ENCODE measurements at places on chromosomes 16 and 17. TPM values are rescaled to one million over a fixed set of nuclear protein-coding genes. Genes with fewer than 3 reads are reported as not detected.

The TOX3 gene
- not detected for total RNA-seq

The CTRL gene
- total RNA-seq, result 0.65 TPM

The MT1M gene
- total RNA-seq, result 0.65 TPM

The CD79B gene
- total RNA-seq, result 0.33 TPM

The TLCD2 gene
- 1.3 TPM for total RNA-seq

The C17orf107 gene
- 1.3 TPM for total RNA-seq

The KRT27 gene
- not detected for total RNA-seq

The ABCA8 gene
- total RNA-seq, result 1.4 TPM

The FBF1 gene
- 7.2 TPM for total RNA-seq

The CD300H gene
- not detected for total RNA-seq

The ST6GALNAC2 gene
- total RNA-seq, result under 0.01 TPM

The KIF2B gene
- not detected for total RNA-seq

The VMO1 gene
- not detected for total RNA-seq

The PLA2G15 gene
- 23.7 TPM for total RNA-seq

The SLC13A2 gene
- not detected for total RNA-seq

The TMEM92 gene
- total RNA-seq, result under 0.01 TPM

The PLEKHM1 gene
- total RNA-seq, result 31.4 TPM

The KIFC3 gene
- total RNA-seq, result 55.9 TPM

The LRRC36 gene
- total RNA-seq, result not detected

The HBA2 gene
- not detected for total RNA-seq

The CENPN gene
- 34.0 TPM for total RNA-seq

The HEATR9 gene
- not detected for total RNA-seq

The CDH3 gene
- total RNA-seq, result not detected

The C16orf54 gene
- total RNA-seq, result not detected

The MYO1D gene
- 106 TPM for total RNA-seq

The TMC7 gene
- total RNA-seq, result 8.8 TPM

The VASN gene
- 0.86 TPM for total RNA-seq

The ABCC6 gene
- under 0.01 TPM for total RNA-seq

The NOL3 gene
- 8.8 TPM for total RNA-seq

The CES3 gene
- total RNA-seq, result not detected

The ALDH3A1 gene
- total RNA-seq, result 0.65 TPM

The IQCK gene
- 16.0 TPM for total RNA-seq

The DNAI2 gene
- not detected for total RNA-seq

The NACA2 gene
- not detected for total RNA-seq

The SOX15 gene
- 0.33 TPM for total RNA-seq

The CHTF8 gene
- 131 TPM for total RNA-seq

The CLEC10A gene
- total RNA-seq, result not detected

The METRNL gene
- 25.4 TPM for total RNA-seq

The HS3ST6 gene
- total RNA-seq, result not detected

The FA2H gene
- not detected for total RNA-seq

The ZNF830 gene
- 7.8 TPM for total RNA-seq

The KRT20 gene
- not detected for total RNA-seq

The SULT1A2 gene
- not detected for total RNA-seq

The ANKRD40CL gene
- total RNA-seq, result not detected

The LYRM9 gene
- total RNA-seq, result 6.7 TPM

The P2RX5 gene
- 0.38 TPM for total RNA-seq

The GPS1 gene
- 131 TPM for total RNA-seq

The CDH8 gene
- not detected for total RNA-seq

The CYB561 gene
- total RNA-seq, result 21.9 TPM

The TNP2 gene
- total RNA-seq, result not detected

The CD300LB gene
- total RNA-seq, result not detected

The PIMREG gene
- 16.2 TPM for total RNA-seq

The EFCAB5 gene
- 0.48 TPM for total RNA-seq

The AATK gene
- 3.1 TPM for total RNA-seq

The HCRT gene
- not detected for total RNA-seq

The TAT gene
- total RNA-seq, result not detected

The HSD17B1 gene
- total RNA-seq, result 0.65 TPM

The SLC38A8 gene
- not detected for total RNA-seq

The TP53TG3 gene
- total RNA-seq, result not detected

Data from vein endothelial cell (primary cell).